Esophagus mucosa (tissue), 1 donor: ENCODE measurements at places on chromosomes 12 and 14. TPM values are rescaled to one million over a fixed set of nuclear protein-coding genes. Genes with fewer than 3 reads are reported as not detected.
A peak's percentile ranks its signal among the peaks of the same experiment; 100 is the strongest.

DNA sequence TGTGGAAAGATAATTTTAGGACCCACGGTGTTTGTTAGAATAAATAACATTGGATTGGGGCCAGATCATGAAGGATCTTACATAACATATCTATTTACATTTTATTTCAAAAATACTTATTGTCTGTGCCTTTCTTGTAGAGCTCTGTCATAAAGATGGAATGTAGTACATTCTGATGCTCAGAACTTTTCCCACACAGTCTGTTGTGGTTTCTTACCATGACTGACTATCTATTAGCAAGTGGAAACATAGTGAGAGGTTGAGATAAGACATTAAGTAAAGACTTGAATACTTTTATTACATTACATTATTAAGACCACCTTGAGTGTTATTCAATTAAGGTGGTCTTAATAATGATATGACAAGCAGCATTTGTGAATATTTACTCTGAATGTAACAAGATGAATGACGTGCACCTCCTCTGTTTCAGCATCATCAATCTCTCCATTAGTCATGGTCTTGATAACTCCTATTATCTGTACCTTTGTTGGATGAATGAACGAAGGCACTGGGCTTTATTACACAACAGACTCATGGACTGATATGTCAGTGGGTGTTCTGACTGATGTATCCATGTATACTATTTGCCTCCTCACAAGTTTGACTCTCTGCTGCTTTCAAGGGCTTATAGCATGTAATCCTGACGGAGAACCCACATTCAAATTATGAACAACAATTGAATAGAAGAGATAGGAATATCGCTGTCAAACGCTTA is 883.0 kb upstream of the FLRT2 start:
- ATAC-seq = no peak

Gene LMBR1L
- total RNA-seq = 24.4 TPM

- ATAC-seq = no peak
Measured at GRCh38 chr12:110696283-110696682, 7.4 kb upstream of the HVCN1 start.

- ATAC-seq = peak; percentile 9
Measured at GRCh38 chr12:7994731-7995205, 37.7 kb upstream of the FOXJ2 start.

GRCh38 chr12:24360057-24360456 is 410.6 kb upstream of the SOX5 start:
- no peak for ATAC-seq

GRCh38 chr12:46603776-46604456 is 221.9 kb downstream of the SLC38A4 start:
- no peak for ATAC-seq

DNA sequence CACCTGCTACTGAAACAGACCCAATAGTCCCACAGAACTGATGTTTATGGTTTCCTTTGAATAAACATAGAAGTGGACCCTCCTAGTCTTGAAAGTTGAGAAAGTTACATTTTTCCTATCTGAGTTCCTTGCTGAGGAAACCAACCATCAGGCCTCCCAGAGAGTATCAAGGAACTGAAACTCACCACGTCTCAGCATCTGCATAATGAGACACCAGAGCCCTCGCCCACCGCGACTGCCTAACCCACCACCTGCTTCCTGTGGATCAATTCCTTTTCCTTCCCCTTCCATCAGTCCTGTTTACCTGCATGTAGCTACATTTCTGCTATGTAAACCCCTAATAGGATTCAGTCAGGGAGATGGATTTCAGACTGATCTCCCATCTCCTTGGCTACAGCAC is 443.2 kb upstream of the TMEM132C start:
- ATAC-seq = no peak

GRCh38 chr14:89870316-89870715 is 84.2 kb downstream of the EFCAB11 start:
- peak; percentile 79 for ATAC-seq

Gene TGFB3
- 4.3 TPM for total RNA-seq

Gene RASSF9
- total RNA-seq = 4.6 TPM

Gene GSC
- 0.32 TPM for total RNA-seq

DNA sequence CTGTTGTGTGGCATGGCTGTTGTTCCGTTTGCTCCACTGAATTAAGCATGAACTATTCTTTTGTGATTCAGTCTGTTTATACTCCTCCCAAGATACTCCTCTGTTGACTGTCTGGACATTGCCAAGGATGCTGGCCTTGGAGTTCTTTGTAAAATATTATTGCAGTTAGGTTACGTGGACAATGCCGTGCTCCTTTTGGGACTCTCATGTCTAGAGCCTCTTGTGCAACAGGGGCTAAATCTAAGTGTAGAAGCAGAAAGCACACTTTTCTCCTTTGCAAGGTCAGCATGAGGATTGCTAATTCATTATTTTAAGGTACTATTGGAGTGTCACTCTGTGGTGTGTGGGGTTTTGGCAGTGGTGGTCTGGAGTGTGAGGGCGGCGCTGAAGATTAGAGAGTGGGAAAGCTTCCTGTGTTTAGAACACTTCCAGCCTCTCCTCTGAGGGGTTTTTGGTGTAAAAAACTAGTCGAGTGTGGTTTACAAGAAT is 125.4 kb downstream of the SAMD4A start:
- no peak for ATAC-seq

DNA sequence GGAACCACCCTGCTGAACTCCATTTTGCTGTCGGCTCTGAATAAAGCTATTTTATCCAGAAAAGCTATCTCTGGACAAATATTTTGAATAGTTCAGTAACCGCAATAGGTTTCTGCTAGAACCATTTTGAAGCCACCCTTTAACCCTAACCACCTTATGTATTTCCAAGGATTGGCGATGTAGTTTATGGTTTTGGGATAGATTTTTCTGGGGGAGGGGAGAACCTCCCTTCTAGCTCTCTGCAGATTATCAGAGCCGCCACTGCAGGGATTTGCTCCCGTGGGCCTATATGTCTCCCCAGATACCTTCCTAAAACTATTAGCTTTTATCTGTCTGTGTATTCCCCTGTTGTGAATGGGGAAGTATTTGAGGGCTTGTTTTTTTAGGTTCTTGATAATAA is 1.8 kb upstream of the TUBA1B start:
- no peak for ATAC-seq

GRCh38 chr12:84804691-84805473 is 107.7 kb downstream of the SLC6A15 start:
- ATAC-seq = no peak

Gene RAB15
- total RNA-seq = 1.8 TPM

DNA sequence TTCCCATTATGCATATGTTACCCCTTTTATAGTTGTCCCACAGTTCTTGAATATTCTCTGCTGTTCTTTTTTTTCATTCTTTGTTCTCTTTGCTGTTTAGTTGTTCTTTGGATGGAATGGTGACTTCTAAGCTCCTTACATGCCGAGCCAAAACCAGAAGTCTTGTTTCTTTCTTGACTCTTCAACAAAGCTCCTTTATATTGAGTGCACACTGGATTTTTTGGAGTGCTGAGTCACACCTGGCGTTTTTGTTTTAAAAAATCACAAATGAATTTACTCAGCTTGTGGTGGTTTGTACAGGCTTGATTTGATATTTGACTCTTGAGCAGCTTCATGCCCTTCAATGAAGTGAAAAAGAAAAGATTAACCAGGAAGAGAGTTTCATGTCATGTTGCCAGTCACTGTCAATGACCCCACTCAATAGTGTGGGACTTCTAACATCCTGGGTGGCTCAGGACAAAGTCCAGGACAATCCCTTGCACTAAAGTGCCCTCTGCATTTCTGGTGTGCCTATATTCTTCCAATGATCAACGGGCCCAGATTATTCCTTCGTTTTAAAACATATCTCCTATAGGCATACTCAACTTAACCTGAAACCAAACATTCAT is 112.4 kb upstream of the SLC38A4 start:
- peak; percentile 29 for ATAC-seq
